Hematopoietic multipotent progenitor cell (in vitro differentiated cells): ENCODE measurements at places on chromosomes 11 and 22. TPM values are rescaled to one million over a fixed set of nuclear protein-coding genes. Genes with fewer than 3 reads are reported as not detected.
A peak's percentile ranks its signal among the peaks of the same experiment; 100 is the strongest.

- no peak for DNase-seq
These were observed 1.7 kb upstream of the WEE1 start for GRCh38 chr11:9571763-9572115.

DNA sequence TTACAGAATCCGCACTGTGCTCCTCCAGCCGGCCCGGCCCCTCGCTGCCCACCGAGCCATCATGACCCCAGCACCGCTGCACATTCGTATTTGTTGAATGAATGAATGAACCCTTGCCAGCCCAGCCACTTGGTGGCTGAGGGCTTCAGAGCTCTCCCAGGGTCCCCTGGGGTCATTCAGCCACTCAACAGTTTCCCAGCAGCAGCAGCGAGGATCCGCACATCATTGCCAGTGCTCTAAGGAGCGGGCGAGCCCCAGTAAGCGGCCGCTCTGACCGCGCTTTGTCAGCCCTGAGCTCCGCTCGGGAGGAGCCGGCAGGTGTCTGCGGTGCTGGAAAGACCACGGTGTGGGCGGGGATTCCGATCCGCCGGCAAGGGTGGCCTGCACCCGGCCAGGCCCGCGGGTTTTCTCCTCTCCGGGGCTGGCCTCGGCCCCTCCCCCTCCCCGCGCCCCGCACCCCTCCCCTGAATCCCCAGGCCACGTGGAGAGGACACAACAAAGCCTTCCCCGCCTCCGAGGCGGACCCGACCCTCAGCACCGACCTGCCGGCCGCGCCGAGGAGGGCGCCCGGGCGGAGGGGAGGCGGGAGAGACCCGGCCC, 563 bp downstream of the BID start:
- DNase-seq = peak; percentile 38

GRCh38 chr22:21641417-21641788, 699 bp upstream of the SDF2L1 start:
- DNase-seq = peak; percentile 45

Gene TEX12
- total RNA-seq = not detected

DNA sequence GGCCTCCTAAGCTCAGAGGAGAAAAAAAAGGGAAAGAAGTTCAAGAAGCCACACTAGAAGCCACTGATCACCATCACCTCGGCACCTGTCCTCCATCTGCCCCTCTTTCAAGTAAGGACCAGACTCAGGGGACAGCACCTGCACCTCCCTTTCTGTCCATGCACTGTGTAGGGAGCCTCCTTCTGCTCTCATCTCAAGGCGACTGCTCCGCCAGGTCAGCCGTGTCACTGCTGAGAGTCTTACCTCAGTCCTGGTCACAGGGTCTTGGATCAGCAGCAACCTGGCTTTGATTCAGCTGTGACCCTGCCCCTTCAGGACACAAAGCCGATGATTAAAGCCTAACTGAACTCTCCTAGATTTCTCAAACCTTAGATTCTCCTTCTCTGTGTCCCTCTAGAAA, 101.5 kb downstream of the ZNF280B start:
- no peak for DNase-seq
